ENCODE measurements at places on chromosomes 2 and 18.
A peak's percentile ranks its signal among the peaks of the same experiment; 100 is the strongest.

DNA sequence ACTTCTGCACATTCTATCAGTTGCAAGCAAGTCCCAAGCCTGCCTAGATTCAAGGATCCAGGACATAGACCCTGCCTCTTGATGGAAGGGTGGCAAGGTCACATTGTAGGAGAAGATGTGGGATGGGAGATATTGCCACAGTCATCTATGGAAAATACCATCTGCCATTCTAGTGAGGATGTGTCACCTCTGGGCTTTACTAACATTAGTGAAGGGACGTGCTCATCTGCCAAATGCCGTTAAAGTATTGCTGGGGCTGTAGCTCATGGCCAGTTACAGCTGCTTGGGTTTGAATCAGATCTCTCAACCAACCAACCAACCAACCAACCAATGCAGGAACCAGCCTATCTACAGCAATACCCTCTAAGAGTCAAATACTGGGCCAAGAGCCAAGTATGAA, 49.0 kb downstream of the E2F6 start:
- no peak for DNase-seq

- no peak for DNase-seq
Measured at GRCh38 chr18:5107988-5108387, 89.1 kb downstream of the AKAIN1 start.

DNA sequence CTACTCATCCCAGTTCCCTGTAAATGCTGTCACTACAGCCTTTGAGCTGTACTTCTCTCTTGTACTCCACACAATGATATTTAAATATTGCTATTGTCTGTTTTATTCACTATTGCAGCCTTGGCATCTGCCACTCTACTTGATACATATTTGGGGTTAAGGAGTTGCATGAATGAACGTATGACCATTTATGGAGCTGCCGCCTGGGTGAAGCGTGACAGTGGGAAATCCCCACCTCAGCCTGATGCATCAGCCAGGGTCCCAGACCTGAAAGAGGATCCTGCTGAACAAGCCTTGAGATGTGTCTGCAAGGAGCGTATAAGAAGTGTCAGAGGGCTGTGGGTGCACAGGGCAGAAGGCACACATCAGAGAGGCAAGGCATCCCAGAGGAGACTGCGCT, 39.1 kb downstream of the MRPL35 start:
- peak; percentile 16 for DNase-seq

DNA sequence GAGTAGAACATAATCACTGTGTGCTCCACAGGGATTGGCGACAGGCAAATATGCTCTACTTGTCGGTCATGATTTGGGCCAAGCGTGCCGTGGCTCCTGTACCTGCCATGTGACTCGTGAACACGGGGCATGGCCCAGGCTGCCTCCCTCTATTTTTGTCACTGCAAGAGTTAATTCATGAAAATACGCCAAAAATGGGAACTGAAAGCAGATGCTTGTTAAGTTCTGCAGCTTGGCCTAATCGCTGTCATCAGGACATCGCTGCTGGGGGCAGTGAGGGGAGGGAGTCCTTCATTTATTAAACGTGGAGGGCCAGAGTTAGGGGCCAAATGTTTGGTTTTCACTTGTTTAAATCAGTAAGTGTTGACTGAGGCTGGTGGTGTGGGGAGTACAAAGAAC, 177.8 kb downstream of the BCL2 start:
- no peak for DNase-seq

DNA sequence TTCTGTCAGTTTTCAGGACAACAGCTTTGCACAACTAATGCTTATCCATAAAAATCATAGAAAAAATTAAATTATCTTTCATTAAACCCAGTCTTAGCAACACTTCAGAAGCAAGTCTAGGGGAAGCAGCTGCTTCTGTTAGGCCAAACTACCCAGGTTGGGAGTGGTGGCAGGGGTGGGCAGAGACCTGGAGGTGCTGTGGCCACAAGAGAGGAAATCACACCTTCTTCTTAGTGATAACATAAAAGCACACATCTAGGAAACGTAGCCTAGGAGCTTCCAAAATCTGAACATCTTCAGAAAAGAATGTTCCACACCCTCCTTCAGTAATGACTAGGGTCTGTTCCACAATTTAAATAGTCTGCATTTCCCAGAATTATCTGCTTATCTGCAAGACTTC, 32.3 kb upstream of the FRZB start:
- DNase-seq, result no peak

- DNase-seq, result no peak
Measured at GRCh38 chr2:7225848-7226247, 308.6 kb downstream of the RNF144A start.

DNA sequence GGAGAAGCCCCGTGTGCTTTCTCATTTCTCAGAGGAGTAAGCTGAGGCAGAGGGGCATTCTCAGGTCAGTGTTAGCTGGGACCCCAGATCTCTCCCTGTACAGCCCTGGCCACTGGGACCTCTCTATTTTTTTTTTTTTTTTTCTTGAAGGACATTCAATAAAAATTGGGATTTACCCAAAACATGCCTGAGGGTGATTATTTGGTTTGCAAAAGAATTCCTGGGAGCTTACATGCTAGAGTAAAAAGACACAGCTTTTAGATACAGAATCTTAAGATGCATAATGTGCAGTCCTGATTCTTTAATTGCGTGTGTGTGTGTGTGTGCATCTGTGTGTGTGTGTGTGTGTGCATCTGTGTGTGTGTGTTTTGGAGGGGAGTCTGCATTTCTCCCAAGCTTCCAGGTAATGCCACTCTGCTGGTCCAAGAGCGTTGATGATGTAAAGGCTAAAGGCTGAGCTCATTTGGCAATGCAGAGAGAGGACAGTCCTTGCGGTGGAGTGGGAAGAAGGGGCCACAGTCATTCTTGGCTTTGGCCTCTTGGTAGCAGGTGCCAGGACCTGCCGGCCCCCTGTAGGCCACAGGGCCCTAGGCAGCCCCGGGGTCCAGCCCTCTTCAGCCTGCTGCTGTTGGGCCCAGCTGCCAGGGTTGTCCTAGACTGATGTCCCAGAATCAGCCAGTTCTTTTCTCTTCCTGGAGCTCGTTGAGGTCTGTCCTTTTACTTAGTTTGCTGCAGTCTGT, 74.1 kb upstream of the MCFD2 start:
- no peak for DNase-seq

Measured in stimulated activated CD4-positive, alpha-beta T cell treated with anti-CD3 and anti-CD28 coated beads, Interleukin-1b, Interleukin-23, amount 100 ng/mL, for 24 hours (primary cell).